ENCODE measurements at places on chromosomes 7 and 10.

DNA sequence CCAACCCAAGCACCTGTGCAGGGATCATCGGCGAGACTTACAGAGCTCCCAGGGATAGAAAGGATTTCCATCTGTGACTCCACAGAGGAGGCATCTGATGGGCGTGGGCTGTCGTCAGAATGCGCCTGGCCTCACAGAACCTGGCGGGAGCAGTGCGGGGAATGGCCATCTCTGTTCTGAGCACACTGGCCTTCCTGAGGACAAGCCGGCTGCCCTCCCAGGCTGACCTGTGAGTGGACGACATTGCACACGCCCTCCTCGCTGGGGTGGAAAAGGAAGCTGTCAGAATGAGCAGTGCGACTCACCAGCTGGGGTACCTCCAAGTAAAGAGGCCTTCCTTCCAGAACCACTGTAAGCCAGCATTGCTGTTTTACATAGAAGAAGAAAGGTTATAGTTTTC is 234.6 kb upstream of the PITRM1 start:
- DNase-seq: no peak

DNA sequence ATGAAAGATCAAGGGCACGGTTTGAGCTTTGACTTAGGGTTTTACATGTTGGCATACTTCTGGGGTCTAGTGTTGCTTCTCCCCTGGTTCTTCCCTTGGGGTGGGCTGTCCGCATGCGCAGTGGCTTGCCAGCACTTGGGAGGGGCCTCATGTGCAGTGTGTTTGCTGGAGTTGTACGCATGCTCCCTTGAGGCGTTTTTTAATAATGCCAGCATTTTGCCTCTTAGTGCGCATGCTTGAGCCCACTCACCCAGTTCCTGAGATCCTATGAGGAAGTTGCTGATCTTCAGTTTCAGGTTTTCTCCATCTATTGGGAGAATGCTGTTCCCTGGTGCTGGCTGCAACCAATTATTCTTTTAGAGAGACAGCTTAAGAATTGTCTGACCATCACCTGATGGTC is 113.4 kb upstream of the GPR141 start:
- no peak for DNase-seq

DNA sequence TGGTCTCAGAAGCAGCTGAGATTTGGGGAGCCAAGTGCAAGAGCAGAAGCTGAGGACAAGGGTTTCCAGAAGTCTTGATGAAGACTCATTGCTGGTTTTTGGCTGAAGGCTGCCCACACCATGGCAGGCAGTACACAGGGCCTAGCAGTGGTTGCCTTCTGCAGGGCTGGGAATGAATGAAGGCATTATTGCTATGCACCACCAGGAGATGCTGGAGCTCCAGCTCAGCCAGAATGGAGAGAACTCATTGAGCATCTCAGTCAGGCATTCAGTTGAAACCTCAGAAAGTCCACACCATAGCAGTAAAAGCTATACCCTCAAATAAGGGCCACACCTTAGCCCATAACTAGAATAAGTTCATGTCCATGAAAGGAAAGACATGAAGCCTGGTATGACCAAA is 190.5 kb downstream of the DPP6 start:
- no peak for DNase-seq

- DNase-seq: no peak
These were observed 86.0 kb upstream of the ANKRD1 start for GRCh38 chr10:91006752-91007346.

GRCh38 chr7:66157060-66157459 is 42.4 kb downstream of the CRCP start:
- peak; percentile 61 for DNase-seq

- no peak for DNase-seq
These were observed 11.2 kb downstream of the RHOBTB1 start for GRCh38 chr10:60932756-60933155.

DNA sequence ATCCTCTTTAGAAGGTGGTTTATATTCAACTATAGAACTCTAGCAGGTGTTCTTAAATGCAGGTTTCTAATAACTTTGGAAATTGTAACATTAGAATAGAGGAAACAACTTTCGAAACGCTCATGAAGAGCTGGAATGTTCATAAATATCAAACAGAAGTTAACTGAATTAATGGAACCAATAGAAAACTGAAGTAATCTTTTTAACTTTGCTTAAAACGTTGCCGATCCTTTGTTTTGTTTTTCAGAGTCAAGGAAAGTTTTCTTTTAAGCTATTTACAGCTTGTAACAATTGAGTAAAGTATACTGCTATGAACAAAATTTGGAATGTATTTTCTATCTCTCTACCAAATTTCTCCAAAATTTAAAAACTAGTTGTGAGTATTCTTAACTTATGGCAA is 19.0 kb upstream of the CLDN3 start:
- no peak for DNase-seq

DNA sequence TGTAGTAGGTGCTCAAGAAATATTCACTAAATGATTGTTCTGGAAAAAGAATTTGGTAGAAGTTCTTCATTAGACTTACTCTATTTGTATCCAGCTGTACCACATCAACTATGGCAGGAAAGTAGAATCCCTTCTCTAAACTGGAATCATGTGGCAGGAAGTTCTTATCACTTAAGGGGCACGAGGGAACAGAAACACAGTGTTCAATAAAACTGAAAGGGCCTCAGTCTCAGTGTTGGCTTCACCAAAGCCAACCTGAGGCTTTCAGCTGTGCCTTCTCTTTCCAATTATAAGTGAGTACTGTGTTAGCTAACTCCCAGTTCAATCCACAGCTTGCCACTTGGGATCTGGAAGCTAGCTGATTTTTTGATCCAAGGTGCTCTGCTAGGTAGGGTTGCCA is 257.6 kb upstream of the LRGUK start:
- DNase-seq: no peak
